ENCODE measurements at places on chromosomes 16 and 17.
A peak's percentile ranks its signal among the peaks of the same experiment; 100 is the strongest.

DNA sequence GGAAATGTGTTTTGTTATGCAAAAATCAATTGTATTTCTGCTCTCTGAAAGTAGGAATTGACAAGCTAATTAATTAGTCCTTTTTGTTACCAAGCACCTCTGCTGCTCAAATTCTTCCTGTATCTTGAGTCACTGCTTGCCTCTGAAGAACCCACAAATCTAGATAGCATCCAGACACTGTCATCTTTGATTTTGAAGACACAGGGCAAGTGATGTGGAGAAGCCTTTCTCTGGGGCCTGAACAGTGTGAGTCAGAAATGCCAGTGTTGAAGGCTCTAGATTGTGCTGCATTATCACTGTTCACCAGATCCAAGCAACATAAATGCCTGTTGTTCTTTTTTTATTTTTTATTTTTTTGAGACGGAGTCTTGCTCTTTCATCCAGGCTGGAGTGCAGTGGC is 10.9 kb upstream of the ST6GALNAC1 start:
- no peak for DNase-seq

DNA sequence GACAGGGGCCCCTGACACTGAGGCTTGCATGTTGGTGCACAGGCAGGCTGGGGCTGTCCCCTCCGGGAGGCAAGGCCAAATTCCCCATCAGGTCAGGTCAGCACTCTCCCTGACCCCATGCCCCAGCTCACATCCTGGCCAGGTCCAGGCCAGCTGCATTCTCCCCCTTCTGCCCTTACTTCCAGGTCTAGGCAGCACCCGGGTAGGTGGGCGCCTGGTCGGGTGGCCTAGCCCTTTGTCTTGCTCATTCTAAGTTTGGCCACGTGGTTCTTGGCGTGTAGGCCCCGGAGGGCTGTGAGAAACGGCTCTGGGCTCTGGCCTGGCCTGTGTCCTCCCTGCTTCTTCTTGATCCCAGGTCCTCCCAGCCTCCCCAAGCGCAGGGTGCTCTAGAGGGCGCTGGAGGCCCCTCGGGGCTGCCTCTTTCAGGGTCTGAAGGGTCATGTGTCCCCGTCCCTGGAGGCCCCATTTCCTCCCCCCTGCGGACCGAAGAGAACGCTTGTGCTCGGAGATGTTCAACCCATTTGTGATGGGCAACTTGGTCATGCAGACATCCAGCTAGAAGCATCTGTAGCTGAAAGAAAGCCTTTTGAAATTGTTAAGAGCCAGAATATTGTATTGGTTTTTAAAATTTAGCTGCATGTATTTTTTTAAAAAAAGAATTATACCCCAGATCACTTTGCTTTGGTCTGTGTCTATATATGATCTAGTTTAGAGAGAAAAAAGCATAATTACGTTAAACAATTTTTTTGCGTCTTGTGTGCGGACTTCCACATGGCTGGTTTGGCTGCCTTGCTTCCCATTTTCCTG is 6.7 kb downstream of the BAHCC1 start:
- DNase-seq = no peak

DNA sequence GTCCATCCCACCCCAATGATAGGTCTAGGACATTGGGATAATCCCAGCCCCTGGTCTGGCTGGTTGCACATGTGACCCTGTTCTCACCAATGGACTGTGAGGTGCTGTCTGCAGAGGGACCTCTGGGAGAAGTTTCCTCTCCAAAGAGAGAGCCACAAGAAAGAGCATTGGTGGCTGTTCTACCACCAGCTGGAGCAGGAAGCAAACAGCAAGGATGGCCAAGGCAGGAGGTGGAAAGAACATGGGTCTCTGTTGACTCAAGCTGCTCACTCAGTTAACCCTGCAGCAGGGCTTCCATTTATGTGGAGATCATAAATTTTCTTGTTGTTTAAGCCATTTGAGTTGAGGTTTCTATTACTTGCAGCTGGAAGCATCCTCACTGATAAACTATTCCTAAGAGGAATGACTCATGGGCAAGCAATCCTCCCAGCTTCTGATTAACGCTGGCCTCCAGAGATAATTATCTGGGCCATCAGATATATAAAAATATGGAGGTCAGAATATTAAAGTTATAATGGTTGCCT is 52.6 kb downstream of the CYB5B start:
- DNase-seq = no peak

- peak; percentile 56 for DNase-seq
These were observed at the start of gene SEZ6 for GRCh38 chr17:29005936-29006511. TSS of gene SEZ6 (minus strand) at chr17:29006033. CDS start at chr17:29005869, 164 bp downstream.

DNA sequence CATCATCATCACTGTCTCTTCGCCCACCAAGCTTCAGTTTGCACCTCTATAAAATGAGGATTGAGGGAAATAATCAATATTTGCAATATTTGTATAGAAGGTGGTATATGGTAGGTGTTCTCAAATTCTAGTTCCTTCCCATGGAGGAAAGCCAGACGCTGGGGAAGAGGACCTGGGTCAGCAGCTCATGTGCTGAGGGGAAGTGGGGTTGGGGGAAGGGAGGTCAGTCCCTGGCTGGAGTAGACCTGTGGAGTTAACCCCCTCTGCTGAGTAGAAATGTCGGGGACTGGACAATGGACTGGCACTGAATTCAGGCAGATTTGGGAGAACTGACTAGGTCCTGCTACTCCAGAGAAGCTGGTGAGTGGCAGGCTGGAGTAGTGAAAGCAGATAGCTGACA is 12.8 kb upstream of the ITGB3 start:
- DNase-seq = no peak

GRCh38 chr16:16973707-16974591 is 496.8 kb downstream of the XYLT1 start:
- no peak for DNase-seq

- DNase-seq = no peak
These were observed 23.2 kb downstream of the LITAF start for GRCh38 chr16:11563493-11564040.

DNA sequence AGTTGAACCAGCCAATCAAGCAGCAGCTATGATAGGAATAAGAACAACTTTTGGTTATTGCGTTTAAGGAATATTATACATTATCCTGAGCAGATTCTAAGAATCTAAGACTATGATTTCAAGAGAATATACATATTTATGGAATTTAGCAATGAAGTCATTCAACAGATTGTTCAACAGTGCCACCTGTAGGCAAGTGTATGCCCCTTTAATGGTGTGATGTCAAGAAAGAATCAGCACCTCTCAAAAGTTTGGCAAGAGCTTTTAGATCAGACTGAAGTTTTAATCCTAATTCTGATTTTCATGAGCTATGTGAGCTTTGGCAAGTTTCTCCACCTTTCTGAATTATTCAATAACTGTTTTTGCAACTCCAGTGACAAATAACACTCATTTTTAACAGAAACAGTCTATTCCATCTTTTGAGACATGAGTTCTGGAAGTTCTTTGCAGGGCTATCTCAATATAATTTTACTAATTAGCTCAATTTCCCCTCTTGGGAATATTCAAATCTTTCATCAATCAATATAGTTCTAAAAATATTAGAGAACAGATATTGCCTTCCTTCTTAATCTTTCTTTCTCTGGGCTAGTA is 474.3 kb upstream of the TOM1L1 start:
- DNase-seq = no peak

GRCh38 chr16:52547004-52547833 is at the start of gene TOX3:
TSS of gene TOX3 (minus strand) at chr16:52547143. CDS start at chr16:52546723, 420 bp downstream.
- no peak for DNase-seq

- no peak for DNase-seq
These were observed 498 bp downstream of the IGFALS start for GRCh38 chr16:1792836-1793577.

DNA sequence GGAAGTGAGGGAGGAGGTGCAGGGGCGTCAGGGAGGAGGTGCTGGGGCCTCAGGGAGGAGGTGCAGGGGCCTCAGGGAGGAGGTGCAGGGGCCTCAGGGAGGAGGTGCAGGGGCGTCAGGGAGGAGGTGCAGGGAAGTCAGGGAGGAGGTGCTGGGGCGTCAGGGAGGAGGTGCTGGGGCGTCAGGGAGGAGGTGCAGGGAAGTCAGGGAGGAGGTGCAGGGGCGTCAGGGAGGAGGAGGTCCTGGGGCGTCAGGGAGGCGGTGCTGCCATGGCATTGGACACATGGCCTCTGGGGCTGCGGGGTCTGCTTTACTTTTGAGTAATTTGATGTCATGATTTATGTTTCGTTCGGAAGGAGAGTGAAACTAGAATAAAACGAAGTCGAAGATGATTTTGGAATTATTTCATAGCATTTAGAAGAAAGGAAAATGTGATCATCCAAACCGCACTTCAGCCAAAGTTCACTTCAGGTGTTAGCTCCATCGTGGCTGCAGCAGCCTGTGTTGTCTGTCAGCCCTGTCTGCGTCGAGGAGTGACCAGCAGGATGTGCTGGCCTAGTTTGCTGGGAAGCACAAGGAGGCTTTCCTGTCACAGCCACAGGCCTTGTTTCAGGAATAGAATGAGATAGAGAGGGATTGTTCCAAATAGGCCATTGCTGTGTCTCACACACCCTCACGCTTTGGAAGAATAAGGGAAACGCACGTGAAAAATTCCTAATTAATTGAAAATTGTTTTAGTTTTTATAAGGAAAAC is 42.8 kb downstream of the RAB11FIP3 start:
- DNase-seq = no peak

GRCh38 chr17:3643889-3644349 is 7.4 kb downstream of the CTNS start:
- no peak for DNase-seq

- no peak for DNase-seq
These were observed 36.1 kb downstream of the MEOX1 start for GRCh38 chr17:43625606-43626005.

DNA sequence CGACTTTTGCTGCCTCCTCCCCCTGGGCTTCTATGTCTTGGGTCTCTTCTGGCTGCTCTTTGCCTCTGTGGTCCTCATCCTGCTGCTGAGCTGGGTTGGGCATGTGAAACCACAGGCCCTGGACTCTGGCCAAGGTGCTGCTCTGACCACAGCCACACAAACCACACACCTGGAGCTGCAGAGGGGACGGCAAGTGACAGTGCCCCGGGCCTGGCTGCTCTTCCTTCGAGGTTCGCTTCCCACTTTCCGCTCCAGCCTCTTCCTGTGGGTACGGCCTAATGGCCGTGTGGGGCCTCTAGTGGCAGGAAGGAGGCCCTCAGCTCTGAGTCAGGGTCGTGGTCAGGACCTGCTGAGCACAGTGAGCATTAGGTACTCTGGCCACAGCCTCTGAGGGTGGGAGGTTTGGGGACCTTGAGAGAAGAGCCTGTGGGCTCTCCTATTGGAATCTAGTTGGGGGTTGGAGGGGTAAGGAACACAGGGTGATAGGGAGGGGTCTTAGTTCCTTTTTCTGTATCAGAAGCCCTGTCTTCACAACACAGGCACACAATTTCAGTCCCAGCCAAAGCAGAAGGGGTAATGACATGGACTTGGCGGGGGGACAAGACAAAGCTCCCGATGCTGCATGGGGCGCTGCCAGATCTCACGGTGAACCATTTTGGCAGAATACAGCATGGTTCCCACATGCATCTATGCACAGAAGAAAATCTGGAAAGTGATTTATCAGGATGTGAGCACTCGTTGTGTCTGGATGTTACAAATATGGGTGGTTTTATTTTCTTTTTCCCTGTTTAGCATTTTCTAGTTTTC is 2.3 kb downstream of the GP1BA start:
- DNase-seq = no peak

GRCh38 chr17:71936977-71937376 is 183.8 kb upstream of the SOX9 start:
- DNase-seq = no peak

DNA sequence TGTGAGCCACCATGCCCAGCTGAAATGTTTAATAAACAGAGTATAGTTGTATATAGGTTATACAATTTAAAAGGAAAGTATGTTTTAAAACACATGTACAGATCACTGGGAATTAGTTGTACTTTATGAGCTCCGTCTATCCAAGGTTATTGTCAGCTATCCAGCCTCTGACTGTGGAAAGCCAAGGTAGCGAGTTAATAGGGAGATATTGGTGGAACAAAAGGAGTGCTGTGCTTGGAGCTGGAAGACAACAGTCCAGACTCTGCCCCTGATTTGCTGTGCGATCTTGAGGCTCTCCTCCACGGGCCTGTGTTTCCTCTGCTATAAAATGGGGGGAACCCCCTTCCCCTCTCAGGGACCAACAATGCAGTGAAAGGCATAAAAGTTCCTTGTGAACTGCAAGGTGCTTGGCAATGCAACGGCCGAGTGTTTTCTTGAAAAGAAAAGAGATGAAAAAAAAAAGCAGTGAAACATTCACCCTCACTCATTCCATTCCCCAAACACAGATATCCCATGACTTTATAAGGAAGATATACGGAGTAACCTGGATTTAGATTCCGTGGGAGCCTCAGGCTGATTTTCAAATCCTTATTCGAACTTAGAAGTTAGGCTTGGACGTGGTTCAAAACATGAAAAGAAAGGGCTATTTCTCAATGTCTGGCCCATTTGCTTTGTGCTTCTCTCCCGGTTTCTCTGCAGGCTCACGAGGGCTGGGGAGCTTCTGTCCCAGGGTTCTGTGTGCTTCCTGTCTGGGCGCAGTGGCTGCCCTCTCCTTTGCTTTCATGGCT is 34.1 kb downstream of the CUEDC1 start:
- no peak for DNase-seq

GRCh38 chr17:62597920-62598319 is 29.6 kb upstream of the MRC2 start:
- DNase-seq = no peak

DNA sequence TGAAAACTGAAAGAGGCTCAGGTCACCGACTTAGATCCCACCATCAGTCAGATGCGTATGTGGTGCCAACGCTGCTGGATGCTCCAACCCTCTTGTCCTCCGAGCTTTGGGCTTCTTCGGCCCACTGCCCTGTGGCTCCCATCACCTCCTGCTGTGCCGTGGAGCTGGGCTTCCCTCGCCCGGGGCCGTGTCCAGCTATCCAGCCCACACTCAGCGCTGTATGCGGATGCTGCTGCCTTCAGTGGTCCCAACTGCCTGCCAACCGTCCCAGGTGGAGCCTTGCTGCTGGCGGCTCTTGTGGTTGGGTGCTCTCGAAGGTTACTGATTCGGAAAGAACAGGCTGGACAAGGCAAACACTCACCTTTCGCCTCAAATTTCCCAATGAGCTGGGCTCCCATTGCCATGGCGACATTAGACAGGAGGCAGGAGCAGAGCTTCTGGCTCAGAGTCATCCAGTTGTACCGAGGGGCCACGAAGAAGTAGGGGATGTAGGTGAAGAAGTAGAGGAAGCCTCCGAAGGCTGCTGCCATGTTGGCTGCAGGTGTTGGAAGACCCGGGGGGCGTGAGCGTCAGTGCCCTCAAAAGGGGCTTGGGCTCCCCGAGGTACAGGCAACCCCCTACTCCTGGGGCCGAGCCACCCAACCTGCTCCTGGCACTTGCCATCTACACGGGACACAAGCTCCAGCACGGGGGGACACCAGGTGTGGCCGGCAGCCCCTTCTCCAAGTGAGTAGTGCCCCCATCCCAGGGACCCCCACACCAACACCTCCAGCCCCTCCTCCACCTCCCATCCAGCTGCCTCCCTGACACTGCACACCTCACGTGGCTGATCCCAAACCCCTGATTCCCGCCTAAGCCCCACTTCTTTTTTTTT is 32.2 kb downstream of the ABCA3 start:
- no peak for DNase-seq
